Stimulated activated CD4-positive, alpha-beta T cell treated with anti-CD3 and anti-CD28 coated beads, Interleukin-4, amount 100 ng/mL, for 48 hours (primary cell): ENCODE measurements at places on chromosomes 6 and 20.

DNA sequence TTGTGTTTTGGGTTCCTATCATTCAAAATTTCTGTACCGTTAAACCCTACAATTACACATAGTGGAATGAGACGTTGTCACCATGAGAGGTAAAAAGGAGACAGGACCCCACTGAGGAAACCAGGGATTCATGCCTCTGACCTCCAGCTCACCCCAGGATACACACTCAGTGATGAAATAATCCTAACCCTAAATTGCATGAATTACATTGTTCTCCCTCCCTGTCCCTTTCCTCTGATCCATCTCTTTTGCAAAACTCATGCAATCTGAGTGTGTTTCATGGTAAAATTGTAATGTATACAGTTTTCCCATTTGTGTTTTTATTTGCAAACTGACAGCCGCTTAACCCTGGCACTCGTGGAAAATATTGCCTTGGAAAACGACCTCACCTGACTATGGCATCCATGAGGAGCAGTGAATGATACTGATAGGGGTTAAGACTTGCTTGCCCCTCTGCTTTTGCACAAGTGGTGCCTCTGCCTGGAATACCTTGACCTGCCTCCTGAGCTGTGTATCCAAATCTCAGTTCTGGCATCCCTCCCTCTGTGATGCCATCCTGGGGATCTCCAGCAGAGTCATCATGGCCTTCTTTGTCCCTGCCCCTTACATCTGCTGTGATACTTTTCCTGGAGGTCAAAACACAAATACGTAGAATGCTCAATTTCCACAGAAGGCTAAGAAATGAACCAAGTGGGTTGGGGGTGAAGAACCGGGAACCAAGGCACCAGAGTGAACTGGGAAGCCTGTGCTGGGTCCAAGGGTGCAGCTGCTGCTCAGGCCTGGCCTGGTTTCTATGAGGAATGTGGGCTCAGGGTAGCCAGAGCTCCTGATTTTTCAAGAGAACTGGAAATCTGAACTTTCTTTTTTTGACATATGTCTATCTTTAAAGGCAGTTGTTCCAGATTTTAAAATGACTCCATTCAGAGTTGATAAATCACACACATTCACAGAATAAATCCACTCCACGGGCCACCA is 211.6 kb upstream of the ZNF217 start:
- DNase-seq = no peak

- DNase-seq = no peak
Observed at GRCh38 chr20:32538526-32538939, 46.6 kb downstream of the NOL4L start.

DNA sequence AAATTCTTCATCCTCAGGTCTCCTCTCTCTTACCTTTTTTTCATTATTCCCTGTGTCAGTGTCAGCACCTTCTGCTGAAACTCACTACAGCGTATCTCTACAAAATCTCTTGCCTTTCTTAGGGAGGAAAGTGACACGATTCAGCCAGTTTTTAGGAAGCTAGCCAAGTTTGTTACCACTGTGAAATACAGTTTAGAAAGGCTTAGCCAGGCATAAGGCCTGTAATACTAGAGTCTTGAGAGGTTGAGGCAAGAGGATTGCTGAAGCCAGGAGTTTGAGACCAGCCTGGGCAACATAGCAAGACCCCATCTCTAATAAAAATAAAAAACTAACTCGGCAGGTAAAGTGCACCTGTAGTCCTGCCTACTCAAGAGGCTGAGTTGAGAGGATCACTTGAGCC is 16.7 kb downstream of the TAB2 start:
- DNase-seq = no peak

- no peak for DNase-seq
Observed at GRCh38 chr6:56372406-56372995, 125.1 kb upstream of the COL21A1 start.

- DNase-seq = no peak
Observed at GRCh38 chr20:11796026-11796425, 121.7 kb upstream of the BTBD3 start.

GRCh38 chr20:62736407-62737071 is 27.9 kb downstream of the NTSR1 start:
- DNase-seq = no peak

DNA sequence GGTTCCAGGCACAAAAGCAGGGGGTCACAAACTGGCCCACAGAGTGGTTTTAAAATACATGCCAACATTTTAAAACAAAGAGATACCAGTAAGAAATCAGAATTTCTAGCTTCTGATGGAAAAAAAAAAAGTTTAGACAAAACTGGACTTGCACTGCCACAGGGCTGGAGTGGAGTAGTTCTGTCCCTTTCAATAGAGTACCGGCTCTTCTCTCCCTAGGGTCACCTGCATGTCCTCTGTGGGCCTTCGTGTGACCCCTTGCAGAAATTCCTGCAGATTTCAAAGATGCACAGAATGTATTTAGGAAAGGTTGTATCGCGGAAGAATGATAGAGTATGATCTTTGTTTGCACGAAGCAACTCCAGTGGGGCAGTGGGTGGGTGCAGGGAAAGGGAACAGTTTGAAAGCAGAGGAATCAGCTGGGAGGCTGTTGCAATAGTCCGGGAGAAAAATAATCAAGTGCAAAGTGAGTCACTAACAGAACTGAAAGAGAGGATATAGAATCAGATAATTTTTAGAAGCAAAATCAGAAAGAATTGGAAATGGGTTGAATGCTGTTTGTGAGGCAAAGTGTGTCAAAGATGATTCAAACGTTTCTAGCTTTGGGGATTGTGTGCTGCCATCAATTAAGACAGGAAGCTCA is 97.3 kb upstream of the STXBP5 start:
- DNase-seq = no peak

GRCh38 chr6:11711003-11711983 is 67.3 kb downstream of the ADTRP start:
- DNase-seq = peak; percentile 67

- DNase-seq = no peak
Observed at GRCh38 chr20:34834459-34834893, 9.0 kb upstream of the NCOA6 start.

GRCh38 chr20:34849778-34850177 is 22.9 kb downstream of the GGT7 start:
- DNase-seq = no peak

DNA sequence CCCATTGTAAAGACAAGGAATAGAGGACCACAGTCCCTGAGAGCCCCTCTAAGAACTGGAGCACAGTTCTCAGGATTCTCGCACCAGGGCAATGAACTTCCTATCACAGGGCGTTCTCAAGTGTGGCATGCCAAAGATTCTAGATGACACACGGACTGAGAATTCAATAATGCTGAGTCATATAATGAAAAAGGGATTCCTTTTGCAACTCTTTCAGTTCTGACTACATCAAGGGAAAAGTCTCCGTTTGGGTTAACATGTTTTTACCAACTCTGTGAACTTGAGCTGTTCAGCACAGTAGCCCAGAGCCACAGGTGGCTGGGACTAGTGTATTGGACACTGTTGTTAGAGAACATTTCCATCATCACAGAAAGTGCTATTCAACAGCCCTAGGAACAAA is 3.4 kb downstream of the MED20 start:
- DNase-seq = no peak

DNA sequence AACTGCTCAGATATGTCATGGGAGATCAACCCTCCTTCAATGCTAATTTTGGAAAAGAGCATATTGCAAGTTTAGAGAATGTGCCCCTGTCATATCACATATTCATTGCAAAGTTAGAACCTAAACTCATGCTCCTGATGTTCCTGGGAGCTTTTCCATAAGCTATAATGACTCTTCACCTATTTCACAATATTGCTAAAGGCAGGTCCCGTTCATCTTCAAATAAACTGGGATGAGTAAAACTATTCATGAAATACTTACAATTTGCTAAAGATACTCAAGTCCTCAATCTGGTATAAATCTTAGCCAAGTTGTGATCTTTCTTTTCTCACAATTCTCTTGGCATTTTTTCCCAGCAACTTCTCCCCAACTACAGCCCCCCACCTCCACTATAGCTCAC is 121.7 kb upstream of the TNFAIP3 start:
- no peak for DNase-seq

DNA sequence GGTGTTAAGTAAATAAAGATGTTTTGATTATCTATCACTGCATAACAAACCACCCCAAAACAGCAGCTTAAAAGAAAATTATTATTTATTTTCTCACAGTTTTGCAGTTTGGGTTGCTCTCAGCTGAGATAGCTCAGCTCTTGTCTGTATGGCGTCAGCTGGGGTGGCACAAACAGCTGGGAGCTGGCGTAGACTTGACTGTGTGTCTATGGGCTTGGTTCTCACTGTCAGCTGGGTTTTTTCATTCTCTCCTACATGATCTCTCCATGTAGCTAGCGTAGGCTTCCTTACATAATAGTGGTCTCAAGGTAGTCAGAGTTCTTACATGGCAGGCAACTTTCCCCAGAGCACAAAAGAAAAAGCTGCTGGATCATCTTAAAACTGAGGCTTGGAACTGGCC is 6.5 kb upstream of the TMEM74B start:
- DNase-seq = no peak

GRCh38 chr6:16432075-16433032 is 194.0 kb downstream of the GMPR start:
- DNase-seq = no peak

DNA sequence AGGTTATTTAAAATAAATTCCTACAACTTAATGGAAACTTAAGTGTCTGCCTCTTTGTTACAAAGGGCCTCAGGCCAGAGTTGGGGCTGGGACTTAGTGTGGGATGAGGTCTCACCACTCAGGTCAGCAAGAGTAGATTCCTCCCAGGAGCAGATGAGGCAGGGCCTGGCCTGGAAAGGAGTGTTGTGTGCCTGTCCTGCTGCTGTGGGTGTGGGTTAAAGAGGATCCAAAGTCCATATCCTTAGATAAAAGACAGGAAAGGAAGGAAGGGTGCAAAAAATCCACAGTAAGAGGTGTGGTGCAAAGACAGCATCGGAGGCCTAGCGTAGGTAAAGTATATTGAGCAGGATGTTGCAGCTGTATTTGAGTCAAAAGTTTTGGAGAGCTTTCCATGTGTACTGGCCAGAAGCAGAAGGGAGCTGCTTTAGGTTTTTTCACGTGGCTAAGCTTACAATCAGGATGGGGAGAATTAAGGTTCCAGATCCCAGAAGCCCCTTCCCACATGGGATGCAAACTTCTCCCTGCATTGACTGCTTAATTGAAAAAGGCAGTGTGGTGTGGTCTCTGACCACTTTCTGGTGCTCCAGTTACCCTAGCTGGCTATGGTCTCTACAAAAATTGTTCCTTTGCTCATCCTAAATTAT is 12.8 kb upstream of the PLCG1 start:
- no peak for DNase-seq
